ENCODE measurements at places on chromosomes 4 and X.

- peak; percentile 2 for DNase-seq
Observed at GRCh38 chr4:6362896-6363295, 93.2 kb downstream of the WFS1 start.

DNA sequence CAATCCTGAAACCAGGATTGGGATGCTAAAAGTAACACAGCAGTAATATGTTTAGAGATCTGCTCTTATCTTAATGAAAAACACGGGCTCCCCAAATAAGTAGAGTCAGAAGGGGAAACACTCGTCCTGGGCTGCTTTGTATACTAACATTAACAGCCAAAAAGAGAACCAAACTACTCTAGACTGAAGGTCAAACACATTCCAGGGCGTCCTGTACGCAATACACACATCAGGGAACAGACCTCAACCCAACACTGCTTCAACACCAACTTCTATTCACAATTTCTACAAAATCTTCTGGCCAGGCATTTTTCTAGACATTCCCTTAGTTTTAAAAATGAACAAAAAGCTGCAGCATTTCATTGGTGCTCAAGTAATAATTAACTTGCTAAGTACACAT lies 21.4 kb downstream of the FAT1 start:
- DNase-seq, result peak; percentile 39

GRCh38 chr4:128315756-128316520 lies 28.3 kb upstream of the PGRMC2 start:
- DNase-seq, result peak; percentile 42

DNA sequence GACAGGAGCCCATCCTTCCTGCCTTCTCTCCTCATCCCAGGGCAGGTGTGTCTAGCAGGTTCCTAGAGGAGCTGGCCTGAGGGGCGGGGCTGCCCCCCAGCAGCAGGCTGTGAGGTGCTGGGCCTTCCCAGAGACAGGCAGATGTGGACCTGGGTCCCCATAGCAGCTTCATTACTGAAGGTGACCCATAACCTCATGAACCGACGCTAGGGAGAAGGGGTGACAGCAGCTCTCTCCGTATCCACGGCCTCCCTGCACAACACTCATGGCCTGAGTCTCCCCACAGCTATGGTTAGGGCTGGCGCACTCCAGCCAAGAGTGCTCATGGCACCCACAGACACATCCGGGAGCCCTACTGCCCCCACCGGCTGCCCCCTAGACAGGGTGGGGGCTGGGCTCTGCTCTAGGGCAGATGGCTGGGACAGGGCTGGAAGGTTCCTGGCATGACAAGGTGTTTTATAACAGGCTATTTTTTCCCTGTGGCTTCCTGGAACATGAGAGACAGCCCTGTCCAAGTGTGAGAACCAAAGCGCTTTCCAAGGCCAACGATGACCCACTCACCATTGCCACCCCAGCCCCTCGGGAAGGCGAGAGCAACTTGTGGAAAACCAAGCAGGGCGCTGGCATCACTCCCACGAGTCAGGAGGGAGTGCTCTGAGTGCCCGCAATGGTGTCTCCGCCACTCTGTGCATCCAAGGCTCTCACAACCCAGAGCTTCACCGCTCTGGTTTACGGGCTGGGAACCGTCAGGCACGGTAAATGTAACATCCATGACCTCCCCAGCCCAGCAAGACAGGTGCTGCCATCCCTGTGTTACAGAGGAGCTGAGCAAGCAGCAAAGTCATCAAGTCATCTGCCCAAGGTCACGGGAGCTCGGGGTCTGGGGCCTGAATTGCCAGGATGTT lies 59.8 kb downstream of the ACOX3 start:
- DNase-seq, result no peak

- DNase-seq, result peak; percentile 91
Observed at GRCh38 chr4:39825090-39825489, 127.2 kb downstream of the UBE2K start.

GRCh38 chr4:125432078-125432477 lies 117.3 kb downstream of the FAT4 start:
- DNase-seq, result no peak

GRCh38 chrX:117990438-117990837 lies 126.2 kb downstream of the KLHL13 start:
- DNase-seq, result peak; percentile 68

DNA sequence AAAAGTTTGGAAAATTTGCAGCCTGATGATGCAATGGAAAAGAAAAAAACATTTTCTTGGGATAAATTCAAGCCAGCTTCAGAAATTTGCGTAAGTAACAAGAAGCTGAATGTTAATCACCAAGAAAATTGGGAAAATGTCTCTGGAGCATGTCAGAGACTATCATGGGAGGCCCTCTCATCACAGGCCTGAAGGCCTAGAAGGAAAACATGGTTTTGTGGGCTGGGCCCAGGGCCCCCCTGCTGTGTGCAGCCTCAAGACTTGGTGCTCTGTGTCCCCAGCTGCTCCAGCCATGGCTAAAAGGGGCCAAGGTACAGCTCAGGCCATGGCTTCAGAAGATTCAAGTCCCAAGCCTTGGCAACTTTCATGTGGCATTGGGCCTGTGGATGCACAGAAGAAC lies 1049.8 kb upstream of the GRIA3 start:
- no peak for DNase-seq

DNA sequence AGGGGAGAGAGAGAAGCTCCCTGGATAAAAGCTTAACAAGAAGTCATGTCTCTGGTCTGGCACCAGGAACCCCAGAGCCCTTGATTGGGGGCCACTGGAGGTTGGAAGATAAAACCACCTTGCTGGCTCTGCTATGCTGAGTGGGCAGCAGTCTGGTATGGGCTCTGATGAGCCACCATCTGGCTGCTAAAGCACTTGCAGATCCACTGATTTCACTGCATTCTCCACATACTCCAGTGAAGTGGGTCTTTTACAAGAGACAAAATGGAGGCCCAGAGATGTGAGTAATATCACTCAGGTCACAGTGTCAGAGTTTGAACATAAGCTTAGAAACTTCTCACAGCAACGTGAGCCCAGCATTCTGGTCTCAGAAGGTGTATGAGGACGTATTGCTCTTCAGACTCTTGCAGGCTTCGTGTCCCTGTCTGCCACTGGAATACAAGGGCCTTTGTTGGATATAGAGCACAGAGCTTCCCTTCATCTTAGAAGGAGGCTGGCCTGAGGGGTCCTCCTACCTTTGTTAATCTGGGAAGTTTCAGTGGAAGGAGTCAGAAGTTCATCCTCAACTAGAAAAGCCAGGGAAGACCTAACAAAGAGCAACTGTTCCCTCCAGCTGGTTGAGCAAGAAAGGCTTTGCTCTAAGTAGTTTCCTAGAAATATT lies 11.8 kb downstream of the CLDN2 start:
- no peak for DNase-seq

- DNase-seq, result no peak
Observed at GRCh38 chr4:55397126-55397436, 1.3 kb downstream of the TMEM165 start.
